T-cell (primary cell): ENCODE measurements at places on chromosomes 2 and 18. TPM values are rescaled to one million over a fixed set of nuclear protein-coding genes. Genes with fewer than 3 reads are reported as not detected.

Gene CACNB4
- total RNA-seq: 1.2 TPM

DNA sequence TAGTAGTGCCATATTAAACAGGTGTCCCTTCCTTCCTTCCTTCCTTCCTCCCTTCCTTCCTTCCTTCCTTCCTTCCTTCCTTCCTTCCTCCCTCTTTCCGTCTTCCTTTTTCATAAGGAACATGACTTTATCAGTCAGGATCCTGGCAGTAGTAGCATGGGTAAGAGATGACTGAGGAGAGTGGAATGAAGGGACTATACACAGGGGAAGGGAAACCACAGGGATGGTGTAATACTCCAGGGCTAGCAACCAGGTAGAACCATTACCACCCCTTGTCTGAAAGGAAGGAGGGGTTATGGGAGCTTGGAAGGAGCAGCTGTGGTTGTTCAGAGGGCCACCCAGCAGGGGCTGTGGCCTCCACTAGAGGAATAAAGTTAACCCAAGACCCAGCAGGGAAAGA lies 23.2 kb upstream of the KDM3A start:
- no peak for DNase-seq

- peak; percentile 39 for DNase-seq
Measured at GRCh38 chr2:42238644-42239288, 69.6 kb downstream of the EML4 start.

DNA sequence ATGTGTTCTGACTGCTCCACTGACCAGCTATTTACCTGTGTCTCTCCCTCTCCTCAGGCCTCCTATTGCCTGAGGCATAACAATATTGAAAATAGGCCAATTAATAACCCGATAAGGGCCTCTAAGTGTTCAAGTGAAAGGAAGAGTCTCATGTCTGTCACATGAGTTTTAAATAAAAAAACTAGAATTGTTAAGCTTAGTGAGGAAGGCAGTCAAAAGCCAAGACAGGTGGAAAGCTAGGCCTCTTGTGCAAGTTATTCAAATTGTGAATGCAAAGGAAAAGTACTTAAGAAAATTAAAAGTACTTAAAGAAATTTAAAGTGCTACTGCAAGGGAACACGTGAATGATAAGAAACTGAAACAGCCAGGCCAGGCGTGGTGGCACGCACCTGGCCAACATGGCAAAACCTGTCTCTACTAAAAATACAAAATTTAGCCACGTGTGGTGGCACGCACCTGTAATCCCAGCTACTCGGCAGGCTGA lies 44.9 kb upstream of the TAF4B start:
- no peak for DNase-seq

- no peak for DNase-seq
Measured at GRCh38 chr18:48566589-48566988, 27.8 kb downstream of the CTIF start.

DNA sequence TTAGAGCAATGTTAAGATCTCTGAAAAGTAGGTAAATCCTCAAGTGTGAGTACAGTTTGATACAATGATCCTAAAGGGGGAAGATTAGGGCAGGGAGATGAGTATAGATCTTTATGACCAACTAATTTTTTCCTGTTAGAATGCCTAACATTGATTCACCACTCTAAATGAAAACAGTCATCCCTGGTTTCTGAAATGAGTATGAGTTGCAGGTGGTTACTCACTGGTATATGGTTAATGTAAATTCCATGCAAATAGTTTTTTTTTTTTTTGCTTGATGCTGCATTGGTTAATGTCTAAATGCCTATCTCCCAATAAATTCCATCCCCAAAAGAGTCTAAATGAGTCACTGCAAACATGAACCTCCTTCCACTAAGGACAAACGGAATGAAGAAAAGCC lies 55.0 kb upstream of the SERPINB2 start:
- no peak for DNase-seq

DNA sequence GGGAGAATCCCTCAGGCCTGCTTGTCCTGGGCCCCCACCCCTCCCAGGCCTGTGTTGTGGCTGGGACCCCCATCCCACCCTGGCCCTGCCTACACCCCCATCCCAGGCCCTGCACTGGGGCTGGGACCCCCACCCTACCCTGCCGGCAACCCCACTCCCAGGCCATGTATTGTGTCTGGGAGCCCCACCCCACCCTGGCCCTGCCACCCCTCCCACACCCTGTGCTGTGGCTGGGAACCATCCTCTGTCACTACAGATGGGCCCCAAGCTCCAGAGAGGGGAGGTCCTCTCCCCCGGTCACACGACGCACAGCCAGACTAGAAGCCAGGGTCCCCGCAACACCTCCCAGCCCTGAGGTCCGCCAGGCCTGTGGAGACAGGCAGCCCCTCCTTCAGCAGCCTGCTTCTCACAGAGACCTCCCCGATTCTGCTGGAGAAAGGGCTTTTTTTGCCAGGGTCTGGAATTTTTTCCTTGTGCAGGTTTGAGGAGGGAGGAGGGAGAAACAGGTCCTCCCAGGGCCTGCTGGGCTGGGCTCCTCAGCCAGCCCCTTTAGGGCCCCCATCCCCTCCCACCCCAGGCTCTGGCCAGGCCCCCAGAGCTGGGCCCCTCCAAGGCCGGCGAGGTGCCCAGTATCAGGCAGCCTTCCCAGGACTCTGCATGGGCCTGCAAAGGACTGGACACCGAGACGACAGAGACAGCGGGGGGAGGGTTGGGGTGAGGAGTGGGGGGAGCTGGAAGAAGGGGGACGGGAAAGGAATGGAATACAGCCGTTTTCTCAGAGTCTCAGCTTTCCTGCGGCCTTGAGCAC lies 28.0 kb downstream of the KIF1A start:
- DNase-seq: no peak

- no peak for DNase-seq
Measured at GRCh38 chr18:62828852-62829251, 113.5 kb downstream of the PHLPP1 start.

Gene ERICH2
- not detected for total RNA-seq

GRCh38 chr2:118882693-118883336 lies 35.4 kb upstream of the EN1 start:
- DNase-seq: peak; percentile 61

Gene DHX57
- total RNA-seq: 15.2 TPM

GRCh38 chr2:1548910-1549673 lies 135.8 kb downstream of the TPO start:
- DNase-seq: no peak

- no peak for DNase-seq
Measured at GRCh38 chr2:172230332-172230888, 127.7 kb upstream of the DLX2 start.

- DNase-seq: no peak
Measured at GRCh38 chr2:178377046-178377445, 73.9 kb downstream of the PRKRA start.

DNA sequence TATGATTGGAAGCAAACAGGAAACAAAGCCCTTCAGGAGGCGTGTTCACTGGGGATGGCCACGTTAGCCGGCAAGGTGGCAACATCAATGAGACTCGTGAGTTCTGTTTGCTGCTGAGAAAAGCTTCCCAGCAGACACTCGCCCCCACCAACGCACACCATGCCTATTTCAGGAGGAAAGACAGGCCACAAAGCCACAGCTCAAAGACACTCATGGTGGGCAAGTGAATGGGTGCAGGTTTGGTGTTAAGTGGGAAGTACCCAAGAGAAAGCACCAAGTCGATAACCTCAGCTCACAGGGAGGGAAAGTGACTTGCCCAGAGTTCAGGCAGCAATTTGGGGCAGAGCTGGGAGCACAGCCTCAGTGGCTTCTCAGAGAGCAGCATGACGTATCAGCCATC lies 10.5 kb upstream of the MTERF4 start:
- DNase-seq: peak; percentile 60

GRCh38 chr2:10631405-10631804 lies 58.4 kb downstream of the NOL10 start:
- DNase-seq: no peak

Gene EPB41L3
- 2.1 TPM for total RNA-seq

- DNase-seq: no peak
Measured at GRCh38 chr2:178304333-178304732, 110.0 kb downstream of the OSBPL6 start.

DNA sequence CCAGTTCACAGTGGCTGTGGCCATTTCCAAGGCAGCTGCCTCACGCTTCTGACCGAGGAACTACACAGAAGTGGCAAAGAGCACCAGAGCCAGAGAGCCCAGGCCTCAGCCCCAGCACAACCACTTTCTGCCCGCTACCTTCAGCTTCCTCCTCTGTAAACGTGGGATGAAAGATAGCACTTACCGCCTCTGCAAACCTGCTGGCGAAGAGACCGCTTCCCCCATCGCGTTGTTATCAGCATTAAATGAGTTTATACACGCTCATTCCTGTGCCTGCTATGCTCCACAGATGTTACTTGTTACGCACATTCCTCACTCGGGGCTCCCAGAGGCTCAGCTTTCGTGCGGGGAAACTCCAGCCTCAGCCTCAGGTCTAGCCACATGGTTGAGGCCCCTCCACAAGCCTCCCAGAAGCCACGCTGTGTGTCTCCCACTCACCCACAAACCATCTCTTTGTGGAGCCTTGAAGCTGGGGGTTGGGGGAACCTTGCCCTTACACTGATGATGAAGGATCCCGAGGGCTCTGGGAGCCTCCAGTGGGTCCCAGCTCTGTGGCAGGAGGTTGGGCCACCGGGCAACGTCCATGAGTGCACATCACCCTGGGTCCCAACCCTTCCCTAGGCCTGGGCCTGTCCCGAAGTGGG lies 63.3 kb upstream of the SMAD7 start:
- no peak for DNase-seq
